ENCODE measurements at places on chromosomes 16 and 17.

DNA sequence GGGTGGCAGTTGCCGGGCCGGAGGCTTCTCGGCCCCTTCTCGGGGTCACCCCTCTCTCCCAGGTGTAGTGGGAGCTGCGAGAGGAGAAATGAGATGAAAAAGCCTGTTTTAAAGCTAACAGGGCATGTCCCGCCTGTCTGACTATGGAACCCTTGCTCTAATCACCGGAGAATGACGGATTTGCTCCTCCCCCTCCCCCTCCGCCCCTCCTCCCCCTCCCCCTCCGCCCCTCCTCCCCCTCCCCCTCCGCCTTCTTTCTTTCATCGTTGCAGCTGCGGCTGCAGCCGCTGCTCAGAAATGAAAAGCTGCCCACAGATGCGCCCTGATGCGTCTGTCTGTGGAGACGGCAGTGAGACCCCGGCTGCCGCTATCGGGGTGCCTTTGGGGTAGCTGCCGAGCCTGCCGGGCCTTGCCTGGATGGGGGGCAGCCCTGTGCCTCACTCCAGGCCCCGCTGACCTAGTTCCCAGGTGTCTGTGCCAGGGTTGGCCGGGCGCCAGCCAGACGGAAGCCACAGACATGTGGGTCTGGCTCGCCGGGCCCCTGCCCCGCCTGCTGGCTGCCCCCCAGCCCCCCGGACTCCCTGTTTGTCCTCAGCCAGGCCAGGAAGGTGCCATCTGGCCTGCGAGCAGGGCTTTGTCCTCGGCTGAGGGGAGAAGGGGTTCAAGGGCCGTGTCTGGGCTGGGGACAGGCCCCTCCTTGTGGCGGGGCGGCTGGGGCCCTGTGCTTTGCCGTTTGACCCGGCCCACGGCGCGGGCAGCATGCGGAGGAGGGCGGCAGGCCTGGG, 37.7 kb downstream of the GINS2 start:
- no peak for DNase-seq

- DNase-seq: no peak
Observed at GRCh38 chr17:40520991-40521453, 19.6 kb upstream of the TNS4 start.

DNA sequence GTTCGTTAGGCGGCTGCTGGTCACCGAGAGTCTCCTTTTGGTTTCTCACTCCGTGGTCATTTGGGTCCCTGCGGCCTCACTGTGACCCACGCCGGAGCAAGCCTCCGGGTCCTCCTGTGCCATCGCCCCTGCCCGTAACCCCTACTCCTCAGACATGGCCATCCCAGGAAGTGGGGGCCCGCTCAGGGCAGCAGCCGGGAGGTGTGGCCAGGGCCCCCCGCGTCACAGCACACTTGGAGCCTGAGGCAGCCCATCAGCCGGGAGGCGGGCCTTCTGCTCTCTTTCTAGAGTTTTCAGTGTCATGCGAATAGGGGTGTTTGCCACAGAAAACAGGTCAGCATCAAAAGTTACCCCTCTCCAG, 7.9 kb upstream of the WFIKKN1 start:
- DNase-seq: no peak

GRCh38 chr17:37305406-37305905, 70.3 kb upstream of the C17orf78 start:
- DNase-seq: no peak

DNA sequence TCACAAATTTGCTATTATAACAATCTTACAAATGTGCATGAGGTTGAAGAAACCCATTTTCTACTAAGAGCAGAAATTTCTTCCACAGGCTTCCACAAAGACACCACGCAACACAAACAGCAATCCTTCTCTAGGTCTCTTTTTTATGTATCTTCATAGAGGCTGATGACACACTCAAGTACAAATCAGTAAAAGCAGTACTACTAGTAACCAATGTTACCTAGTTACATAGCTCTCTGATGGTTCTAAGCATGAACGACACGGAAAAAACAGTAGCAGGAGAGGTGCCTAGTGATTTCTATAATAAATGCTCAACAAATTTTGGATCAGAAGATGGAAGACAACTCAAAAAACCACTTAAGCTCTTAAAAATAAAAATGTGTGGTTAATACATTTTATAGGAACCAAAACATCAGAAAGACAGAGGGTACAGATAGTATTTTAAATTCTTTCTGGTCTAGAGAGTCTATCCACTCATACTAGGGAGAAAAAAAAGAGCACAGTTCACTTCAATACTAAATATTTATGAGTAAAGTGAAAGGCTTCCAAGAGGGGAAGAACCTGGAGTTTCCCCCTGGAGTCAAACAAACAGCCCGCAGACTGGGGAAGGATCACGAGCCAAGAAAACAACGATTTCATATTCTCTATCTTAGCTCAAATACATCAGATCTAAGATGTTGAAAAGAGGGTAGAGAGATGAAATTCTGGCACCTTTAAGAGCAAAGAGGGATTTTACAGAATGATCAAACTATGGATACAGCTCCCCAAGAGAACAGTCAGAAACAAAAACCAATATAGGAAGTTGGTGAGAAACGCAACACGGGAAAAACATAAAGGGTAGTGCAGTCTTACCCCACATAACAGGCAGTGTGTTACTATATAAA, 40.2 kb downstream of the SMG6 start:
- DNase-seq: no peak

DNA sequence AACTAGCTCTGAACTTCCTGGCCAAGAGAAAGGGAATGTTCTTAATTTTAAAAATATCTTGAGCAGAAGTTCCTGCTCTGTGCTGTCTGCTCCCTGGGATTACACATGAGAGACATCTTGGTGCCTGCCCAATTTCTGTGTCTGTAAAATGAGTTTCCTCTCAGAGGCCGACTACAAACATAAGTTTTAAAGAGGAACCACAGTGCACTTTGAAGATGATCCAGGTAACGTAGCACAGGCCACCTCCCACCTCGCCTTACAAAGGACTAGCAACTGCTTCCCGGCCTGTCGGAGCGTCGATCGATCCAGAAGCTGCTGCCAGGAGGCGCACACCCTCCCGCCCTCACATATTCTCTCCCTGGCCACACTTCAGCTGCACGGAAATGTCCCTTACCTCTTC, 55.0 kb upstream of the ATP2A3 start:
- no peak for DNase-seq

GRCh38 chr16:85544016-85544415, 69.1 kb upstream of the GSE1 start:
- no peak for DNase-seq

DNA sequence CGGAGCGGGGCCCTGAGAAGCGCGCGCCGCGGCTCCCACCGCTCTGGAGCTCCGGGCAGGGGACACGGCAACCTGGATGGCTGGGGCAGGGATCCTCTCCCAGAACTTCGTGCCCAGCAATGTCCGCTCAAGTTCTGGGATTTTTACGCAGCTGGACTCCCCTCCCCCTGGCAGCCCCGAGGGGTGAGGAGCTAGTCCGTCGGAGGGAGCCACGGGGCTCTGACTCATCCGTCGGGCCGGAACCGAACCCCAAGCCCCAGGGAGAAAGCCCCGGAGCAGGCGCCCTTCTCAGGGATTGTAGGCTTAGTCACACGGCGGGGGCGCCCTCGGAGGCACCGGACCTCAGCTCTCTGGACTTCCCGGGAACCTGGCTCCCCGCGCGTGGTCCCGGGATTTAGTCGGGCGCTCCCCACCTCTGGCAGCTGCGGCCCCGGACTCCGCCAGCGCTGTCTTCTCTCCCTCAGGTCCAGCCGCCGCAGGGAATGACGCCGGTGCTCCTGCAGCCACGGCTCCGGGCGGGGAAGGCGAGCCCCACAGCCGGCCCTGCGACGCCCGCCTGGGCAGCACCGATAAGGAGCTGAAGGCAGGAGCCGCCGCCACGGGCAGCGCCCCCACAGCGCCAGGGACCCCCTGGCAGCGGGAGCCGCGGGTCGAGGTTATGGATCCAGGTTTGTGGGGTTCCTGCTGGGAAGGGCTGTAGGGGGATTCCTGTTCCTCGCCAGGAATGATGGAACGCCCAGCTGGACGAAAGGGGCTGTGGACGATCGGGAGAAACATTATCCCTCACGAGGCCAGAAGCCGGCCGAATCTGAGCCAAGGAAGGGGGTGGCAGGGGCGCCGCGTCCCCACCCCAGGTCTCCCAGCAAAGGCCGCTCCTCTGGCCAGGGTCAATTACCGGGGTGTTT, 830 bp downstream of the SPHK1 start:
- DNase-seq: peak; percentile 13

GRCh38 chr16:72362973-72363372, 191.0 kb upstream of the PMFBP1 start:
- DNase-seq: no peak

DNA sequence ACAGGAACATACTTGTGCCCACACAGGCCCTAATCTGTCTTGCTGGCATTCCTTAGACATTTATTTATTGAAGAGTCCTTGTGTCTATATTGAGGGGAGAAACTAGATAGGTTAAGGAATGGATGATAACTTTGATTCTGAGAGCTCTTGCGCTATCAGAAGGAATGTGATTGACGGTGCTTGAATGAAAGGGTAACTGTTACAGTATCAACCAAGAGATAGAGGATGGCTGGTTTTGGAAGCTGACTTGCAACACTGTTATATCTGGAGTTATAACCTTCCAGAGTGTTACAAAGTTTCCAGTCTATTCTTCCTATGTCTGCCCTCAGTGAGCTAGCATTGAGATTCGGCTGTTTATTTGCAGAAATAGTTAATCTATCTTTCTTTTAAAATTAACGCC, 36.5 kb downstream of the PRKCA start:
- no peak for DNase-seq

- no peak for DNase-seq
Observed at GRCh38 chr16:13953501-13953900, 33.5 kb downstream of the ERCC4 start.

- DNase-seq: no peak
Observed at GRCh38 chr16:85553436-85554113, 59.5 kb upstream of the GSE1 start.

DNA sequence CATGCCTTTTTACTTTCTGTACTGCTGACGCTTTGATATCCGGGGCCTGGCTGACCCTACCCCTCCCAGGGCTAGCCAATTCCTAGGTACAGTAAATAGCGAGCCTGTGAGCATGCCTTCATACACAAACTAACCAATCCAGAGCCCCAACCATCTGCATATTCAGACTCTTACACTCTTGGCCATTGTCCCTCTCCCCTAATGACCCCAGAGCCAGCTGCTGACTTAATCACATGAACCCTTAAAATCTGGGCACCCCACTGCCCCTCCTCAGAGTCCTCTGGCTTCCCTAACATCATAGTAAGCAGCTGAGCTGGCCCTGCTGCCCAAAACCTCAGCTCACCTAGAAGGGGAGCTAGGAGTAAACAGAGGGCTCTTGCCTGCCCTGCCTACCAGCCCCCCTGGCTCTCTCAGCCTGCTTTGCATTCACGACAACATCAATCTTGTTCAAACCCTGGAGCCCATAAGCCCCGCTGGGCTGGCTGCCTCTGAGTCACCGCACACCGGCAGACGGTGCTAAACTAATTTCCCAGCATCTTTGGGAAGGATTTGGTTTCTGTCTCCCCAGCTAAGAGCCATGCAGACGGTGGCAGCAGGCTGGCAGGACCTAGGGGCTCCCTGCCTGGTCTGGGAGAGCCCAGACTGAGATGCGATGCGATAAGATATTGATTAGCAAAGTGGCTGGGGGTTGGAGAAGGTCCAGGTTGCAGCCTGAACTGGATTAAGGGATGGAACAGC, 63.2 kb downstream of the CLEC19A start:
- no peak for DNase-seq

GRCh38 chr17:47763913-47764582, 31.0 kb downstream of the TBX21 start:
- no peak for DNase-seq

GRCh38 chr16:69338557-69339288, 641 bp downstream of the COG8 start:
- no peak for DNase-seq

- DNase-seq: no peak
Observed at GRCh38 chr16:16073891-16074881, 124.8 kb downstream of the ABCC1 start.

DNA sequence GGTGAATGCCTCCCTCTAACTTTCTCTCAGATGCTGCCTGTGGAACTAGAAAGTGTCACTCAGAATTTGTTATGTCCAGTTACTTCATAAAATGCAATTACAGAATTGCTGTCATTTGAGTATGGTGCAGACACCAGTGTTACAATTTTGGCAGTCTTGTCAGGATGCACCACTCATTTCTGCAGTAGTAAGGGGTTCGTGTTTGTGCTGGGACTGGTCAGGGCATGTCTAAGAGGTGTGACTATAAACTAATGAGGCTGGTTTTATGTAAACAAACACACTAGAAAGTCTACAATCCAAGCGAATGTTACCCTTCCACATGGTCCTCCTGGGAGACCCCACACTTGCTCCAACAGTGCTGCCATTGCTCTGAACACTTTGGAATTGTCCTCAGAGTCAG, 206.2 kb downstream of the ANKFN1 start:
- no peak for DNase-seq

- DNase-seq: no peak
Observed at GRCh38 chr16:3460121-3460520, 16.6 kb downstream of the NAA60 start.

- peak; percentile 78 for DNase-seq
Observed at GRCh38 chr17:29111816-29112499, 68.2 kb downstream of the MYO18A start.

- no peak for DNase-seq
Observed at GRCh38 chr17:47696717-47697642, 3.0 kb downstream of the TBKBP1 start.

GRCh38 chr17:55368706-55369105, 52.9 kb downstream of the MMD start:
- DNase-seq: no peak

DNA sequence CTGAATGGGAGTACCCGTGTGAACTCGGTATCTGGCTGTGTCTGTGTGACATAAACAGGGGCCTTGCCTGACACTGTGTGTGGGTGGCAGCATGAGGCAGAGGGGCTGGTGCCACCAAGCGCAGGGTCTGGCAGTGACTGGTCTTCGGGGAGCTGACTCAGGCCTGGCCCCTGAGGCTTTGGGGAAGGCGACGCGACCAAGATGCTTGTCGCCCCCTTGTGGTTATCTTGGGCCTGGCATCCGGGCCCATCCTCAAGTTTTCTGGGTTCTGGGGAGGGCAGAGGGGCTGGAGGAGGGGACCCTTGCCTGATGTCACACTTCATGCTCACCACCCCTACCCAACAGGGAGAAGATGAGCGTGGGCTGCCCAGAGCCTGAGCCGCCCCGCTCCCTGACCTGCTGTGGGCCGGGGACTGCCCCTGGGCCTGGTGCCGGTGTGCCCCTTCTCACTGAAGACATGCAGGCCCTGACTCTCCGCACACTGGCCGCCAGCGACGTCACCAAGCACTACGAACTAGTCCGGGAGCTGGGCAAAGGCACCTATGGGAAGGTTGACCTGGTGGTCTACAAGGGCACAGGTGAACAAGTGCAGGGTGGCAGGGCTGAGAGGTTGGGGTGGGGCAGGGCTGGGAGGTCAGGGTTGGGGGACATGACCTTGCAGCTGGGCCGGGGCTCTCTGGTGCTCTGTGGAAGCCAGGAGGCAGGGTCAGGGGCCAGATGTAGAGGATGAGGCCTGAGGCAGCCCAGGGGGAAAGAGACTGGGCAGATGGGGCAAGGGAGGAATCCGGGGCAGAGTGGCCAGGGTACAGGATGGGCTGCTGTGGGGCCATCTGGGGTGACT, 24.9 kb downstream of the SBK1 start:
- peak; percentile 67 for DNase-seq

Measured in activated T-cell treated with anti-CD3 and anti-CD28 coated beads for 24 hours (primary cell).